Activated B cell treated with CpG ODN at 0.5 μM for 24 hours (primary cell): ENCODE measurements at places on chromosomes 4 and X. TPM values are rescaled to one million over a fixed set of nuclear protein-coding genes. Genes with fewer than 3 reads are reported as not detected.
A peak's percentile ranks its signal among the peaks of the same experiment; 100 is the strongest.

The GSX2 gene
- not detected in 2 replicates for total RNA-seq

The ADH7 gene
- not detected in 2 replicates for total RNA-seq

The ODAPH gene
- not detected in 2 replicates for total RNA-seq

The PF4V1 gene
- total RNA-seq: not detected in 2 replicates

The ATP7A gene
- total RNA-seq: 8.2 and 9.4 TPM in 2 replicates

DNA sequence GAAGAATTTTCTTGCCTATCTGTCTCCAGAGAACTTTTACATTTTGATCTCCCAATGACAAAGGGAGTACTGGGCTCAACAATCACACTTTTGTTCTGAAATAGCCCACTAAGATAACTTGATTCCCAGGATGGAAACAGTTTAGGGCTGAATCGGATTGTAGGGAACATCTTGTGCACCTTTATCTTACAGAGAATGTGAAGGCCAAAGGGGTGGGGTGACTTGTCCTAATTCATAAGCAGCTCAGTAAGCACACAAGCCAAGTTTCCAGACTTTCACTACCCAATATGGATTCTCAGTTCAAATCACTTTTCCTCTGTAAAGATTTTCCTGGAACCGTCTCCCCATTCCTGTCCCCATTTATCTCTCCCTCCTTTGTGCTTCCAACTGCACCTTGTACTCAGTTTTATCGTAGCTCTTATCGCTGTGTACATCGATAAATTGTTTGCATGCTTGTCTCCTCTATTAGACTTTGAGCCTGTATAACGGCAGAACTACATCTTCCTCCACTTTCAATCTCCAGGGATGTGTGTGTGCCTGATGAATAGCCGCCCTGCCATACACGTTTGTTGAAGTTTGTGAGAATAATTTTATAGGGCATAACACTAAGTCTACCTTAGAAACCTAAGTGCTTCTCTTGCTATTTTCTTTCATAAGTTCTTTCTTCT is 77.4 kb downstream of the MBNL3 start:
- no peak for DNase-seq
- no peaks in the 10 kb centered on the region for H3K27me3 ChIP-seq
- peaks cover 12% of the 10 kb centered on the region for H3K4me1 ChIP-seq
- H3K4me3 ChIP-seq: no peak overlapping the region

DNA sequence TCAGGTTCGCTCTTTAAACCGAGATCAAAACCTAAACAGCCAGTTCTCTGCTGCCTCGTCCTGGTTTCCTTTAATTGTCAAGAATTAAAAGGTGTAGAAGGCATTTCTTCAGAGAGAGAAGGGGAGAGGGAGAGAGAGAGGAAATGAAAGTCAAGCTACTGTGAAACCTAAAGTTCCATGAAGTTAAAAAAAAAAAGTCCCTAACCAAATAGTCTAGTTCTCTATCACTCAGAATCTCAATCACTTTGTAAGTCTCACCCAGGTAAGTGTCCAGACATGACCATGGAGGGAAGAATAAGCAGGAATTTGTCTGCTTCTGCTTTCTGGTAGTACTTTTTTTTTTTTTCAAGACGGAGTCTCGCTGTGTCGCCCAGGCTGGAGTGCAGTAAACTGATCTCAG is 18.8 kb upstream of the SMIM14 start:
- H3K36me3 ChIP-seq: no peaks in the 10 kb centered on the region
- no peak for DNase-seq
- no peaks in the 10 kb centered on the region for H3K27me3 ChIP-seq
- peaks cover 35% of the 10 kb centered on the region for H3K4me1 ChIP-seq

DNA sequence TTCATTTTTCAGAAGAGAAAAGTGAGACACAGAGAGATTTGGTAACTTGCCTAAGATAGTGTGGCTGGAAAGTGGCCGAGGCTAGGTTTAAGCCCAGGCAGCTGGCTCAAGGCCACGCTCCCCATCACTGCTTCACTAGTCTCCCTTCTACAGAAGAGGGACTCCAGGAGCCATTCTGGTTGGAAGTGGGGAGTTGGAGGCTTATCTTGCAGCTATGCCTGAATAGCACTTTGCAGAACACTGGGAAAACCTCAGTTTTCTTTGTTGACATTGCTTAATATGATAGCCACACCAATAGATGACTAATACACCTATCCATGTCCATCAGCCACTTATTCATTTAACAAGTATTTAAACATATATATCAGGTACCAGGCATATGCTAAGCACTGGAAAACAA is 18.5 kb downstream of the LRRC66 start:
- no peaks in the 10 kb centered on the region for H3K4me1 ChIP-seq
- DNase-seq: no peak
- H3K27ac ChIP-seq: no peak overlapping the region
- H3K4me3 ChIP-seq: no peak overlapping the region
- no peaks in the 10 kb centered on the region for H3K36me3 ChIP-seq
- H3K27me3 ChIP-seq: no peaks in the 10 kb centered on the region

DNA sequence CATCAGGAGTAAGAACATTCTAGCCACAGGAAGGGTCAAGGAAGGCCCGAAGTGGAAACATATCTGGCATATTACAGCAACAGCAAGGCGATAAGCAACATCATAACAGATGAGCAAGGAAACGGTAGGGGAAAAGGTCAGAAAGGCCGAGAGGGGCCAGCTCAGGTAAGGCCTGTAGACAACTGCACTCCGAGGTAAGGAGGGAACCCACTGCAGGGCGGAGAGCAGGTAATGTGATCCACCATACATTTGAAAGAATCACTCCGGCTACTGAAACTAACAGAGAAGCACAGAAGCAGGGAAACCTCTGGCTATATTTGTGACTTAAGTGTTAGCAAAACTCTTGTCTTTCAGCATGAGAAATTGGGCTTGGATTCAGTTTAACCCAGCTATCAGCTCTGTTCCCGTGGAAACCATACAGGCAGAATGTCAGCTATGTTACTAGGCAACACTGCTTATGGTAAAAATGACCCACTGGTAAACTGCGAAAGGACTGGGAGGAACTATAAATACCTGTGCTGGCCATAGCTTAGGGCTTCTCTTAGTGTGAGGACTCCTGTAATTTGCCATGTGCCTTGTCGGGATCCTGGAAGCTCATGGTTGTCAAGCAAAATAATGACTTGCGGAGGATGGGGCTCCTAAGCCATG is 31.0 kb downstream of the FRYL start:
- H3K36me3 ChIP-seq: peaks cover 8% of the 10 kb centered on the region
- no peaks in the 10 kb centered on the region for H3K27me3 ChIP-seq
- no peak overlapping the region for H3K27ac ChIP-seq
- no peak for DNase-seq
- H3K4me3 ChIP-seq: no peak overlapping the region

DNA sequence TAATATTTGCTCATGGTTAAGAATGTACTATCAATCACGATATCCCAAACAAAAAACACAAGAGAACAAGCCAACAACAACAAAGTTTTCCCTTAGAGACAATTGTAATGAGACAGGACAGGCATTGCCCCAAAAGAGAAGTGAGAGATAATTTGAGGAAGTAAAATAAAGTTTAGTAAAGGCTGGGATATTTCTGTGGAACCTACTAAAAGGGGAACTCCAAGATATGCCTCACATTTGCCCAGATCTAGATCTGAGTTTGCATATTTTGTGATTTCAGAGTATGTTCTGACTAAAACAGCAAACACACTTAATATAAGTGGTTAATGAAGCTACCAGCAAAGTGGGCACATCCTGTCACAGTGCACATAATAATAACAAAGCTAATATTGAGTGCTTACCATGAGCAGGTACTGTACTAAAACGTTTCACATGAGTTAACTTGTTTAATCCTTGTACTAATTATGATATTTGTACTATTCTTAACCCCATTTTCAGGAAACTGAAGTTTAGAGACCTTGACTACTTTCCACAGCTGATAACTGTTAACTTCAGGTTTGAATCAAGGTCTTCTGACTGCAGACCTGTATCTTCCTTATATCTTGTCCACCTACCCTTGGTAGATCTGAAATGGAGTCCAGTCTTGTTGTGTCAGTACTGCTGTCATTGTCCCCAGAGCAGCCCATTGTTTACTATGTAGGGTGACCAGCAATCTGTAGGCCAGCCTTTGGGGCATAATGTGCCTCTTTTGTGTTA is 26.0 kb upstream of the BMP2K start:
- peaks cover 72% of the 10 kb centered on the region for H3K4me1 ChIP-seq
- peak overlapping the region; percentile 74 for H3K4me3 ChIP-seq
- peak overlapping the region; percentile 93 for H3K27ac ChIP-seq
- no peaks in the 10 kb centered on the region for H3K27me3 ChIP-seq

- peaks cover 80% of the 10 kb centered on the region for H3K4me1 ChIP-seq
- peaks cover 14% of the 10 kb centered on the region for H3K36me3 ChIP-seq
- peak overlapping the region; percentile 95 for H3K27ac ChIP-seq
- no peak for DNase-seq
- H3K4me3 ChIP-seq: peak overlapping the region; percentile 53
Observed at GRCh38 chr4:3079694-3080123, 5.2 kb downstream of the HTT start.

GRCh38 chrX:136708348-136708747 is 60.4 kb downstream of the CD40LG start:
- no peak for DNase-seq
- no peak overlapping the region for H3K4me3 ChIP-seq
- no peak overlapping the region for H3K27ac ChIP-seq
- peaks cover 39% of the 10 kb centered on the region for H3K36me3 ChIP-seq
- no peaks in the 10 kb centered on the region for H3K27me3 ChIP-seq

- no peaks in the 10 kb centered on the region for H3K4me1 ChIP-seq
- no peaks in the 10 kb centered on the region for H3K36me3 ChIP-seq
- no peak overlapping the region for H3K27ac ChIP-seq
- H3K4me3 ChIP-seq: no peak overlapping the region
- no peaks in the 10 kb centered on the region for H3K27me3 ChIP-seq
- DNase-seq: no peak
Observed at GRCh38 chrX:76555816-76556215, 128.3 kb downstream of the MAGEE1 start.

DNA sequence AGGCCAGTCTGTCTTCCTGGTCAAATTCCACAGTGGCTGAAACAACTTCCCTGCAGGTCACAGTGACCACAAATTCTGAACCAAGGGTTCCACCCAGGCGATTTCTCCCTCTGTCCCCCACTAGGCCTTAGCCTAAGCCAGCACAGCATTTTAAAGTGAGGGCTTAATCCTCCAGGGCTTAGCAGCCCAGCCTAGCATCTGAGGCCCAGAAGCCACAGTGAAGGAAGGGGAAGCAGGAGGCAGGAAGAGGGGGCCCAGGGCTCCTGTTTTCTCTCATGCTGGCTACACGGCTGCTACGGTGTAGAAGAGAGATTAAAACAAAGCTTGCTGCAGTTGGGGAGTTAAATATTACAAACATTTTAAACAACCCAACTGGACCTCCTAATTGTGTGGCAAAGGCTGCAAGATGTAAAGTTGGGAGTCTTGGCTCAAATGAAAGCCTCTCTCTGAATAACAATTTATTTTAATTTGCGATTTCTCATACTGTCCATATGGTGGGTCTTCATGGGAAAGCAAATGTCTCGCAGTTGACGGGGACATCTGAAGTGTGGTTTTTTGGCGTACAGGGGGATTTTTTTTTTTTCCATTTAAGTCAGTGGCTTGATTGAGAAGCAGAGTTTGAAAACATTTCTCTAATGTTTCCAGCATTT is 170.8 kb upstream of the RAI2 start:
- no peak overlapping the region for H3K27ac ChIP-seq
- H3K27me3 ChIP-seq: no peaks in the 10 kb centered on the region
- no peaks in the 10 kb centered on the region for H3K36me3 ChIP-seq
- no peaks in the 10 kb centered on the region for H3K4me1 ChIP-seq
- no peak for DNase-seq
- no peak overlapping the region for H3K4me3 ChIP-seq

GRCh38 chr4:63566658-63567057 is 842.6 kb downstream of the TECRL start:
- H3K4me1 ChIP-seq: no peaks in the 10 kb centered on the region
- H3K36me3 ChIP-seq: no peaks in the 10 kb centered on the region
- no peak overlapping the region for H3K27ac ChIP-seq
- H3K4me3 ChIP-seq: no peak overlapping the region

DNA sequence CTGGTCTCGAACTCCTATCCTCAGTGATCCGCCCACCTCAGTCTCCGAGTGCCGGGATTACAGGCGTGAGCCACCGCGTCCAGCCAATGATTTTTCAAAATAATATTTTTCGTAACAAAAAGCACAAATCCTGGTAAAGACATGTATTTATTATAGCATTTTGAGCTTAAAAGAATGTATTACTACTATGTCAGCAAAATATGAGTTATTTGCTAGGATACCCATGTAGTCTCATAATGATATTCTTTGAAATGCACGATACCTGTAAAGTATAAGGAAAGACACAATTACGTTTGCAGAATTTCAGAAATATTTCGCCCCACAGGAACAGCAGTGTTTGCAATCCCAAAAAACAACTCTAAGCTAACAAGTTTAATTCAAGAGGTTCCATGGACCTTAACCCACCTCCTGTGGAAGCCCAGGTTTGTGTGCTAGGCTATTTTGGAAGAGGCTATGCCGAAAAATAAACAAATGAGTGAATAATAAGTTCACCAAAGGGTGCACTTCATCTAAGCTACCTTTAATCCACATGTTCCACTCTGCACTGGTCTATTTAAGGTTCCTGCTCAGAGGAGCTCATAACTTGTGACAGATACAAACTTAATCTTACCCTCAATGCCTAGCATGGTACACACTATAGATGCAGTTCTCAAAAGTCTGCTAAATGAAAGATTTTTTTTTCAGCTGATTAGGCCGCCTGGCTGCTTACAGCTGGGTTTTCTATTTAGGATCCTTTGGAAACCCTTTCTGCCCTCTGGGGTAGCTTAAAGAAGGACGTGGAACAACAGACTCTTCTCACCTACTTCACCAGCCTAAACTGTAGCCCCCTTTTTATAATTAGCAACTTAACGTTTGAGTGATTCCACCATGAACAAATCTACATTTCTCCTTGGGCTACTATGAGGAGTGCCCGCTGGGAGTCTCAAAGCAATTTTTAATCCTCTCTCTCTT is 5.0 kb downstream of the FRYL start:
- H3K4me1 ChIP-seq: peaks cover 73% of the 10 kb centered on the region
- H3K36me3 ChIP-seq: peaks cover 7% of the 10 kb centered on the region
- no peak for DNase-seq
- H3K27ac ChIP-seq: no peak overlapping the region
- no peak overlapping the region for H3K4me3 ChIP-seq

GRCh38 chr4:88527787-88528186 is 4.2 kb upstream of the PYURF start:
- no peak overlapping the region for H3K4me3 ChIP-seq
- no peaks in the 10 kb centered on the region for H3K27me3 ChIP-seq
- H3K27ac ChIP-seq: no peak overlapping the region
- peaks cover 8% of the 10 kb centered on the region for H3K4me1 ChIP-seq
- peaks cover 1% of the 10 kb centered on the region for H3K36me3 ChIP-seq

GRCh38 chr4:40418430-40419230 is 83.5 kb downstream of the CHRNA9 start:
- H3K4me3 ChIP-seq: no peak overlapping the region
- H3K4me1 ChIP-seq: no peaks in the 10 kb centered on the region
- no peak for DNase-seq
- H3K36me3 ChIP-seq: no peaks in the 10 kb centered on the region
- H3K27ac ChIP-seq: no peak overlapping the region
- H3K27me3 ChIP-seq: no peaks in the 10 kb centered on the region
